Activated T-helper 9 cell treated with anti-CD3 and anti-CD28 coated beads, Interleukin-2, amount 50 U/mL, for 16 hours (primary cell): ENCODE measurements at places on chromosomes 1 and 21.

DNA sequence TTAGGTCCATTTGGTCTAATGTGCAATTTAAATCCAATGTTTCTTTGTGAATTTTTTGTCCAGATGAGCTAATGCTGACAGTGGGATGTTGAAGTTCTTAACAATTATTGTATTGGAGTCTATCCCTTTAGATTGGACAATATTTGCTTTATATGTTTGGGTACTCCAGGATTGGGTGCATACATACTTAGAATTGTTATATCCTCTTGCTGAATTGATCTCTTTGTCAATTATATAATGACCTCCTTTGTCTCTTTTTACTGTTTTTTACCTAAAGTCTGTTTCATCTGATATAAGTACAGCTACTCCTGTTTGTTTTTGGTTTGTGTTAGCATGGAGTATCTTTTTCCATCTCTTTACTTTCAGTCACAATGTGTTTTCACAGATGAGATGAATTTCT lies 22.2 kb downstream of the CD55 start:
- DNase-seq, result no peak

GRCh38 chr1:171139890-171140289 lies 45.2 kb upstream of the FMO2 start:
- DNase-seq, result no peak

DNA sequence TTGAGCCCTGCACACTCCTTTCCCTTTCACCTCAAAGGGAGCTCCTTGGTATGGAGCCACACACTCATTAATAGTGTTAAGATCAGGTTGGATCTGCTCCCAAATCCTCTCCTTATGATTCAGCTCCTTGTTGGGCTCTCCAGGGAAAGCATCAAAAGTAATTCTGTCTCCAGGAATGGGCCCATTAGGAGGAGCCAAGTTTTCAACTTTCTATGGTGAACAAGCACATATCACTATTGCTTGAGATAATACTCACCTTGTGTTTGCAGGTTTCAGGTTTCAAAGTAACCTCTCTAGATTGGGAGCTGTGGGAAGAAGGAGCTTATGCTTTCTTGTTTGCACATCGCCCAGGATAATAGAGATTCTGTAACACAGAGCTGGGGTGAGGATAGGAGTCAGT lies 164.8 kb downstream of the TNFSF18 start:
- DNase-seq, result no peak

DNA sequence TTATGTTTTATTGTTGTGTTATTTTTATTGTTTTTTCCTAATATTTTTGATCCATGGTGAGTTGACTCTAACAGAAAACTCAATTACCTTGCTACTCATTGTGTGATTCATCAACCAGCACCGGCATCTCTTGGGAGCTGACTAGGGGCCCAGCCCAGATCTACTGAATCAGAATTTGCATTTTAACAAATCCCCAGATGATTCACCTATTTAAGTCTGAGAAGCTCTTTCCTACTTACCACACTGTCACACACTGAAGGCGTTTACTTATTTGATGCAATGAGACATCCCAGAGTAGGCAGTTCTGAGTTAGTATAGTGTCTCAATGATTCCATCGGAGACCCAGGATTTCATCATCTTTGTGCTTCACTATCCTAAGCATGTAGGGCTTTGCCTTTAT lies 416.6 kb downstream of the RWDD3 start:
- DNase-seq, result no peak

GRCh38 chr1:9429342-9429711 lies 109.9 kb upstream of the SLC25A33 start:
- no peak for DNase-seq

GRCh38 chr1:114387010-114387360 lies 124.0 kb downstream of the TRIM33 start:
- no peak for DNase-seq

DNA sequence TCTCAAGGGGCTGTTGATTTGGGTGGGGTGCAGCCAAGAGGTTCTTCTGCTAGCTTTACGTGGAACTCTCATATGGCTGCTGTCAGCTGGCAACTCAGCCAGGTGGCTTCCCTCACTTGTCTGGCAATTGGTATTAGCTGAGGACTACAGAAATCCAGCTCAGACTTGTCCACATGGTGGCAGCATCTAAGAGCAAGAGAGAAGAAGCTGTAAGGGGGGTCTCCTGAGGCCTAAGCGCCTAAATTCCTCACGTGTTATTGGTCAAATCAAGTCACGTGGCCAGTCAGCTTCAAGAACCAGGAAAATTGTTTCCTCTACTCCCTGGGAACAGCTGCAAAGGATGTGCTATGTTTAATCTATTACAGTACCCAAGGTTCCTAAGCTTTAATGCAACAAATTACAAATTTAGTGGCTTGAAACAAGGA lies 4.2 kb upstream of the DYRK3 start:
- DNase-seq, result no peak

DNA sequence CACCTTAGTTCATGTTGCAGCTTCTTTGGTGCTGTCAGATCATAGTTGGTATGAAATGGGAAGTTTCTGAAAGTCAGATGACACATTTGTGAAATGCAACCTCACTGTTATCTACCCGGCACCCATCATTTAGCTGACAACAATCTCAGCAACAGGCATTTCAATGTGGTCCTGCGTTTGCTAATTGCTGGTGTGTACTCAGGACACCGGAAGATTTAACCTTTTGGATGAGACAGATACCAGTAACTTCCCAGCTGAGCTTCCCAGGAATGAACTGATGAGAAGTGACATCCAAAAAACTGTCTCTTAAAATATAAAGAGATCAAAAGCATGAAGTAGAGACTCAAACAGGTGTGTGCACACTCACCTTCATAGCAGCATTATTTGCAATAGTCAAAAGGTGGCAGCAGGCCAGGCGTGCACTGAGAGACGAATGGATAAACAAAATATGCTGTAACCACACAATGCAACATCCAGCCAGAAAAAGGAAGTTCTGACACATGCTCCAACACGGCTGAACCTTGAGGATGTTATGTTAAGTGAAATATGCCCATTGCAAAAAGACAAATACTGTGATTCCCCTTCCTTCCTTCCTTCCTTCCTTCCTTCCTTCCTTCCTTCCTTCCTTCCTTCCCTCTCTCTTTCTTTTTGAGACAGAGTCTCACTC lies 7.9 kb upstream of the CLDN14 start:
- no peak for DNase-seq

GRCh38 chr1:202135221-202135721 lies 9.3 kb downstream of the ARL8A start:
- DNase-seq, result peak; percentile 24

DNA sequence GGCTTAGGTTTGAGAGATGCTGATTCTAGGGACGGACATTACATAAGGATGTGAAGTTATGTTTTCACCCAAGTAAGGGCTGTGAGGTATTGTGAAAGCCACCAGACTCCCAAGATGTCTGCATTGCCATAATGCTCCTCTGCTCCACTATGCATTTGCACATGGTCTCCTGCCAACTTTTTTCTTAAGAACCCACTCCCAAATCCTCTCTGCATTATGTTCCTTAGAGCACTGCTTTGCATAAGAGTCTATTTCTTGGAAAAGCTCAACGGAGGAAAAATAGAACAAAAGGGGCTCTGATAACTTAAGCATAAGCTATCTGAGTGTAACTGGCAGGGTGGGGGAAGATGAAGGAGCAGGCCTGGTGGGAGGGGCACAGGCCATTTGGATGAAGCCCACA lies 5.0 kb upstream of the CACNA1E start:
- no peak for DNase-seq

GRCh38 chr1:195733408-195733807 lies 874.8 kb downstream of the KCNT2 start:
- no peak for DNase-seq

- no peak for DNase-seq
Measured at GRCh38 chr1:61152066-61152465, 69.7 kb downstream of the NFIA start.

DNA sequence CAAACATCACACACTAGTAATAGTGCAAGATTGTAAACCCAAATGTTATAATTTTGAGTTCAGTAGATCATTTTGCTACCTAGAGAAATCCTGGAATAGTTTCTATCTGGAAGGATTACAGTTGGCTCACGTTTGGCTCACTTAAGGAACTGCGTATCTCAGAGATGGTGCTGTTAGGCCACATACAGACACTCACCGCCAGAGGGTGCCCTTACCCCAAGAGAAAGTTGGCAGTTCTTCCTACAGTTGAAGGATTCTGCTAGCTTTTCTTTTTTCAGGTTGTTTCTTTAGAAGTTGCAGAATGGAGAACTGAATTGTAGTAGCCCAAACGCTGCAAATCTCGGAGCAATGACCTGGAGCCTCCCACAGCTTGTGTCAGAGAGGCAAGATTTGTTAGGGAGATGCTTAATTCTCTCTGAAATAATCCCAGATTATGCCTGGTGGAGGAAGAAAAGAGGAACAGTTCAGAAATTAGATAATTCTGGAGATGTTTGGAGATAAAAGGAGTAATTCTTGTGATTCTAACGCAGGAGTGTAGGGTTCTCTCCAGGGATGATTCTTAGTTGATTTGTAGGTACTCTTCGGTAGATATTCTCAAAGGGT lies 87.9 kb upstream of the PAPPA2 start:
- peak; percentile 20 for DNase-seq

DNA sequence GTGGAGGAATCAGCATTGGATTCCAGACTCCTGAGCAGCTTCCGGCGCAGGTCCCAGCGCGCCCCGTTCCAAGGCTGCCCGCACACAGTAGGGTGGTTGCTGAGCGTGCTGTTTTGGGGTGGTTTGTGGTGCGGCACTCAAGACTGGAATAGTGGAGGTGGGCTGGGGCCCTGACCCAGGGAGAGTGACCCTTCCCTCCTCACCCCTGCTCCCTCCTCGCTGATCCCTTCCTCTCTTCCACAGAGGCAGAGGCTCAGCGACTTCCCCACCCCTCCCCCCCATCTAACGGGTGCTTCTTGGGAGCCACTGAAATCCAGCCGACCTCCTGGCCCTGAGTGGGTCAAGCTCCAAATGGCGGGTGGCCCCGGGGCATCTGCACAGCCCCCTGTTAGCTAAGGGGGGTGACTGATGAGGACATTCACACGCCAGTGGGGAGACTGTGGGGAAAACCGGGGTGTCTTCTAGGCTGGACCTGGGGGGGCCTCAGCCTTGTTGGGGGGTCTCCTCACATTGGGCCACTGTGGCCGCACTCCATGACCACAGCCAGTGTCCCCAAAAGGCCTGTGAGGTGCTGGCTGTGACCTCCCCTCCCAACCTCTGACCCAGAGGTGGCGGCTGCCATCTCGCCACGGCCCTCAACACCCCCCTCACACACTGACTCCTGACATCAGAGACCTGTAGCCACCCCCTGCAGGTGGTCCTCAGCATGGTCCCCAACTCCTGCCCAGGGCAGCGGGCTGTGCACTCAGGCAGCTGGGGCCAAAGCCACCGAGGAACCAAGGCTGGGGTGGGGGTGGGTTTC lies 3.9 kb upstream of the HES4 start:
- no peak for DNase-seq

GRCh38 chr1:92329347-92330129 lies 30.7 kb downstream of the RPAP2 start:
- no peak for DNase-seq

GRCh38 chr1:87369736-87370478 lies 41.2 kb downstream of the LMO4 start:
- no peak for DNase-seq

DNA sequence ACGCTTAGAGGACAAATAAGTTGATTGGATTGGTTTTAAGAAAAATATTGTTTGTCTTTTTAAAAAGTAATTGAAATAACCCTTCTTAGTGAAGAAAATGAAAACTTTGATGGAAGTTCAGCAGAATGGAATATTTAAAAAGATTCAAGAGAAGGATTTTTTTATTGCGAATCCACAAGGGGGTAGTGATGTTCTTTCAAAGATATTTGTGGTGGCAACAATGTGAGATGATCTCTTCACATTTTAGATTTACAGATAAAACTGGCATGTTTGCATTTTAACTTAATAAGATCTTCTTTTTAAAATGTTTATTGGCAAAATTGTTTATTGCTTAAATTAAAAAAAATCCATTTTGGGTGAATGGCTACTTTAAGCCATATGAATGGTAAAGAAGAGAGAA lies 8.9 kb downstream of the CAMTA1 start:
- no peak for DNase-seq

- no peak for DNase-seq
Measured at GRCh38 chr1:26541431-26541815, 11.9 kb downstream of the RPS6KA1 start.

- no peak for DNase-seq
Measured at GRCh38 chr1:169024800-169025271, 81.7 kb upstream of the ATP1B1 start.

DNA sequence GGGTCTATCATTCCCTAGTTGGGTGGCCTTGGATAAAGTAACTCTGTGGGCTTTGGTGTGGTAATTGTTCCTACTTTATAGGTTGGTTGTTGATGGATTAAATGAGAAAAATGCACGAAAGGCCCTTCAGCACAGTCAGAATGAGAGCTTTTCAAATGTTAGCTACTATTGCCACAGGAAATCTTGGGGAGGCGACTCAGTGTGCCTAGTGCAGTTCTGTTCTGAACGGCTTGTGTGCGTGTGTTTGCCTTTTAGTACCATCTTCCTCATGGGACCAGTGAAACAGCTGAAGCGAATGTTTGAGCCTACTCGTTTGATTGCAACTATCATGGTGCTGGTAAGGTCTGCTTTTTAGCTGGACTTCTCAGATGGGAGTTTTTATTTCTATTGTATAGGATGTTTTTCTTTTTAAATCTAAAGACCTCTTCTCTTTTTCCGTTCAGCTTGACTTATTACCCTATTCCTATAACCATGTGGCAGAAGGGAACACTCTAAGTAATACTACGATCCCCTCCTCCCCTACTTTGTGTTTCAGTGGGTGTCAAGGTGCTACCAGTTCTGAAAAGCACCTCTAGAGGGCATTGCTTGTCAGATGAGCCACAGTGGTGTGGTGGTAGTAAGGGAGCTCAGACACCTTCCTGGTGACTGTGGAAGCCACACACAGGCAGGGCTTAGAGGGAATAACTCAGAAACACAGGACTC lies 9.2 kb downstream of the SFT2D2 start:
- DNase-seq, result no peak

- no peak for DNase-seq
Measured at GRCh38 chr21:15415541-15416261, 314.1 kb upstream of the USP25 start.

GRCh38 chr1:177472567-177472966 lies 301.8 kb downstream of the BRINP2 start:
- DNase-seq, result no peak

GRCh38 chr1:182107209-182107608 lies 45.7 kb upstream of the ZNF648 start:
- no peak for DNase-seq

GRCh38 chr1:156073740-156074139 lies 8.5 kb downstream of the MEX3A start:
- no peak for DNase-seq

GRCh38 chr1:19199329-19199968 lies 10.6 kb downstream of the UBR4 start:
- DNase-seq, result no peak

DNA sequence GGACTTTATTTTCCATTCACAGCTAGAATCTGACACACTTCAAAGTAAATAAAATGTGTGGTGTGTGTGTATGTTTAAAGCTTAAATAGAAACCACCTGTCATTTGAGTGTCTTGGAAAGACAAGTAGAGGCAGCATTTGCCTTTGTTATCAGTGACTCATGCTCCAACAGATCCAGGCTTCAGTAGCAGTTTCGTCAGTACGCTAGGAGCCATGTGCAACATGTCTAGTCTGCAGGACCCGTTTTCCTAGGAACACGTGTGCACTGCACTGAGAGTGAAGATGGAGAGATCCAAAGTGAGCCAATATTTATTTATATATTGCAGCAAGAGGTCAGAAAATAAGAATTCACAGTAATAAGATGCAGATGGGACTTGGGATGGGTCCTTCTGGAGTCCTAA lies 41.8 kb downstream of the SGIP1 start:
- DNase-seq, result no peak
